ENCODE measurements at places on chromosomes 16 and 17.

DNA sequence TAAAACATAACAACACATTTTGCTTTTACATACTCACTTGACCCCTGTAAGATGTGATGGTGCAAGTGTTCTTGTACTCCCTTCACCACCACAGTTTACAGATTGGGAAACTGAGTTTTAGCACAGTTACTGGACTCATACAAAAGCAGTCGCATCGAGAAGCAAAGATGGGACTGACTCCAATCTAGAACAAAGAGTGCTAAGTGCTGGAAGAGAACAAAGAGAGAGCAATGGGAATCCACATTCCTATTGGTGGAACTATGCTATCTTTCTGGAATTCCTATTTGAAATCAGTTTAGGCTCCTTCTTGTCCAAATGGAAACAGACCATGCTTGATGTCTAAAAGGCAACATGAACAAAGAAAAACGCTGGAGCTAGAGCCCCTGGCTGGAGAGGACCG lies 9.1 kb downstream of the TOM1L2 start:
- no peak for DNase-seq

- DNase-seq = no peak
Measured at GRCh38 chr16:3194792-3195191, 6.8 kb downstream of the OR1F1 start.

DNA sequence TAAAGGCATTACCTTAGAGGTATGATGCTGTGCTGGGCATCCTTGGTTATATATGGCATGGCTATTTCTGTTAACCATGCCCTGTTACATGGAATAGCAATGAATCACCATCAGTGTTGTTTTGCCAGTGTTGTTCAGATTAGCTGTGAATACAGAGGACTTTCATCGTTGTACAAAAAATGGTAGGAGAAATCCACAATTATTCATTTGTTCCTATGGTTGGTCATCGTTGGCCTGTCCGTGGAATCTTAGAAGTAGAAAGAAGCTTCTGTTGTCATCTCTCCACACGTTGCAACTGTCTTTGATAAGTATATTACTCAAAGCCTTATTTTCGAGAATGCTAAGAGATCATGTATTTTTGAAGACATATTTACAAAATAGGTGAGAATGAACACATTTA lies 114.3 kb upstream of the CACNG5 start:
- no peak for DNase-seq

- no peak for DNase-seq
Measured at GRCh38 chr16:64346080-64346479, 775.8 kb downstream of the CDH11 start.

DNA sequence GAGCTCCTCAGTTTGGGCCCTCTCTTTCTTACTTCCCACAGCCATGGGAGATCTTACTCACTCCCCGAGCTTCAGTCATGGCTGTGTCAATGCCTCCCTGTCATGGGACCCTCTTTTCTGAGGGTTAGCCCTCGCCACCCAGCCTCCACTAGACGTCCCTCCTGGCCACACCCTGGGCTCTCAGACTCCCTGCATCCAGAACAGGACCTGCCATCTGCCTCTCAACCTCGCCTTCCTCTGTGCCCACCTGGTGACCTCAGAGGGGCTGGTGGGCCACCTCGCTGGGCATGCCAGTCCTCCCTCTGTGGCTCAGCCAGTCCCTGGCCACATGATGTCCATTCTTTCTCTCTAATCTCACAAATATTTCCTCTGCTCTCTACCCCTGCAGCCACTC lies 54.6 kb upstream of the MED9 start:
- no peak for DNase-seq

DNA sequence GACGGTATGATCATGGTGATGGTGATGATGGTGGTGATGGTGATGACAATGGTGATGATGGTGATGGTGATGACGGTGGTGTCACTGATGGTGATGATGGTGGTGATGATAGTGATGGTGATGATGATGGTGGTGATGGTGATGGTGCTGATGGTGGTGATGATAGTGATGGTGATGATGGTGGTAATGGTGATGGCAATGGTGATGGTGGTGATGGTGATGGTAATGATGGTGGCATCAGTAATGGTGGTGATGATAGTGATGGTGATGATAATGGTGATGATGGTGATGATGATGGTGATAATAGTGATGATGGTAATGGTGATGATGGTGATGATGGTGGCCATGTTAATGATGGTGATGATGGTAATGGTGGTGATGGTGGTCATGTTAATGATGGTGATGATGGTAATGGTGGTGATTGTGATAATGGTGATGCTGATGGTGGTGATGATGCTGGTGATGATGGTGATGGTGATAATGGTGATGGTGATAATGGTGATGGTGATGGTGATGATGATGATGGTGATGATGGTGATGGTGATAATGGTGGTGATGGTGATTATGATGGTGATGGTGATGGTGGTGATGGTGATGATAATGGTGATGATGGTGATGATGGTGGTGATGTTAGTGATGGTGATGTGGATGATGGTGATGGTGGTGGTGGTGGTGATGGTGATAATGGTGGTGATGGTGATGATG lies 107.2 kb downstream of the C16orf95 start:
- no peak for DNase-seq

DNA sequence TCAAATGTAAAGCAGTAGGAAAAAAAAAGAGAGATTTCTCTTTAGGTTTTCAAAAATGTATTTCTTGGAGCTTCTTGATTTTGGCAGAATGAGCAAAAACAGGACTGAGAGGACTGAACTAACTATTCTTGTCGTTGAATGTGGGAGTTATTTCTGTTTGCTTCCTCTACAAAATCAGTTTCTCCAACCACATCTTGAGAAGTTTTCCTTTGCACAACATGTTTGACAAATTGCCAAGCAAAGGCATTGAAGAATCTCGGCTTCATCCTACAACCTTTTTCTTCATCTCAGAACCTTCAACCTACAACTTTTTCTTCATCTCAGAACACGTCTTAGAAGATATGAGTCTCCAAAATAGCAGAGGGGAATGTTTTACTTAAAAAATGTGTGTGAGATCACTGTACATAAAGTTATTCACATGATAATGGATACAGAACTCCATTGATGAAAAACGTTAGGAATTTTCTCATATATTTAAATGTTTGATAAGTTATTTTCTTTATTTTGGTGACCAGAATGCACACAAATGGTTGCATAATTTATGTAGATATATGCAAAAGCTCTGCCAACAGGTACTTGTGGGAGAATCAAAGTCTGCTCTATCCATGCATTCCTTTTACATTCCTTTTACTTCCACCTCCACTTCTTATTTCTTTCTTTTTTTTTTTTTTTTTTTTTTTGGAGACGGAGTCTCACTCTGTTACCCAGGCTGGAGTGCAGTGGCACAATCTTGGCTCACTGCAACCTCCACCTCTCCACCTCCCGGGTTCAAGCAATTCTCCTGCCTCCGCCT lies 370.0 kb downstream of the KCNJ2 start:
- DNase-seq = no peak

DNA sequence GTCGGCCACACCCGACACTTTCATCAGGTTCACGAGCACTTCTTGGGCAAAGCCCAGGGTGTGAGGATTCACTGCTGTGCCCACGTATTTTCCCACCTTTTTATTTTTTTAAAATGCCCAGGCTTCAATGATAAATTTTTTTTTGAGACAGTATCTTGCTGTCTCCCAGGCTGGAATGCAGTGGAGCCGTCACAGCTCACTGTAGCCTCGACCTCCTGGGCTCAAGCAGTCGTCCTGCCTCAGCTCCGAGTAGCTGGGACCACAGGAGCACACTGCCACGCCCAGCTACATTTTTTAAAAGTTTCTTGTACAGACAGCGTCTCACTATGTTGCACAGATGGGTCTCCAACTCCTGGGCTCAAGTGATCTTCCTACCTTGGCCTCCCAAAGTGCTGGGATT lies 17.8 kb downstream of the UTS2R start:
- no peak for DNase-seq

- DNase-seq = no peak
Measured at GRCh38 chr17:32904891-32905290, 23.1 kb upstream of the TMEM98 start.

DNA sequence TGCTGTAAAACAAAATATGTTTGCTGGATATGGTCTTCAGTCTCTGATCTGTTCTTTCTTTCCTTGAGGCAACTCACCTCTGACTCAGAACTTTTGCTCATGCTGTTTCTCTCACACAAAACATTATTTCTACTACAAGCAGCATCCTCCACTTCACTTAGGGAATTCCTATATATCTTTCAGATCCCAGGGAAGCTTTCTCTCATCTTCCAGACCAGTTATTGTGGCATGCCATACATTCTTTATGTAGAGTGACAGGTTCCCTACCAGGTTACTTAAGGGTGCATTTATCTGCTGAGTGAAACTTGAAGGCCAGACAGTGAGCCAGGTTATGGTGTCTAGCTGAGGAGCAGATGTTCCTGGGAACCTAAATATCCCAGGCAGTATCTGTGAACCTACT lies 1226.0 kb downstream of the CDH8 start:
- DNase-seq = no peak

DNA sequence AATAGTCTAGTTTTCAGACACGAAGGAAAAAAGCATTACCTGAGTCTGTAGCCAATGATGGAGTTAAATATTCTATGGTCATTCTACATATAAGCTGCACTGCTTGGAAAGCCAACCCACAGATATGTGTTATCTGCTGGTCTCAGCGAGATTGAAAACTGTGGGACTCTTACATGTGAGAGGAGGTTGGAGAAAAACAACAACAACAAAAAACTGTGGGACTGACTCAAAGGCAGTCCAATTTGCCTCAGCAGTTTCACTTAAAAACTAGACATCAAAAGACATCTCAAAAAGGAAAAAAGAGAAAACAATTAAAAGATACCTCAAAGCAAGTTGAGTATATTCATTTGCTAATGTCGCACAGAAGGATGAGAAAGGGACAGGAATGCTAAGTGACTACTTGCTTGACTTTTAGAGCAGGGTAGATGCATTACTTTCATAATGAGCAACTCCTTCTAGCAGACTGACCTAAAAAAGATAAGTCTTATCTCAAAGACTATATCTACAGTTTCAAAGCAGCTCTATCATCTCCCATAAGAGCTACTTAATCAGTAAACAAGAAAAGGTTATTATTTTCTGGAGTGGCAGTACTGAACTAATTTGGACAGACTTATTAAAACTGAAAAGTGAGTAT lies 35.5 kb upstream of the ITGA2B start:
- no peak for DNase-seq

DNA sequence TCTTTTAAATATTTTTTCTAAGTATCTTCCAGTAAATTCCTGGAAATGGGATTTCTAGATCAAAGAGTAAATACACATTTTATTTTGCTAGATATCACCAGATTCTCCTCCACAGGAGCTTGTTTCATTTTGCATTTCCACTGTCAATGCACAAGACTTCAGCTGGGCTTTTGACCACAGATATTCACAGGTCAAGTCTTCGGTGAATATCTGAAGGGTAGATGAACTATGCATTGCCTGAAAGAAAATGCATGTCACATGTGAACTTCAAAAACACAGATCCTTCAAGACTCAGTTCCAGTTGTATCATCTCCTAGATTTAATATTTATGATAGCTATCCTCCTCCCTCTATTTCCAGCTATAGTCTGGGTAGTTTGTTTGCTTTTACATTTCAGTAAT lies 963.6 kb upstream of the GOT2 start:
- no peak for DNase-seq

DNA sequence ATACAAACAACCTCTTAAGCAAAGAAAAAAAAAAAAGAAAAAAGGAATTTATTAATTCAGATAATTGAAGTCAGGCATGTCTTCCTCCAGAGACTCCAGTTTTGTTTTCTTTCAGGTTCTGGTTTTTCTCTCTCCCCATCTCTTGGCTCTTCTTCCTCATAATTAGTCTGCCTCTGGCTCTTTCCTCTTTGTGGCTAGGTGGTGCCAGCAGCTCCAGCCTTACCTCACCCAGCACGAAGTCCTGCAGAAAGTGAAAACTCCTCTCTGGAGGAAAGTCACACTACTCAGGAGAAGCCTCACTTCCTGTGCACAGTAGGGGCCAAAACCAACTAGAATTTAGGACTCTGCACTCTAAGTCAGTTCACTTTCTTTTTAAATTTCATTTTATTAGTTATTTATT lies 10.3 kb upstream of the NFAT5 start:
- no peak for DNase-seq

Measured in activated CD4-positive, alpha-beta T cell treated with anti-CD3 and anti-CD28 coated beads, Interleukin-2, amount 50 U/mL, for 24 hours (primary cell).